ENCODE measurements at places on chromosomes 13 and 19.
A peak's percentile ranks its signal among the peaks of the same experiment; 100 is the strongest.

GRCh38 chr19:48650974-48651682, 5.1 kb upstream of the CA11 start:
- DNase-seq: no peak

DNA sequence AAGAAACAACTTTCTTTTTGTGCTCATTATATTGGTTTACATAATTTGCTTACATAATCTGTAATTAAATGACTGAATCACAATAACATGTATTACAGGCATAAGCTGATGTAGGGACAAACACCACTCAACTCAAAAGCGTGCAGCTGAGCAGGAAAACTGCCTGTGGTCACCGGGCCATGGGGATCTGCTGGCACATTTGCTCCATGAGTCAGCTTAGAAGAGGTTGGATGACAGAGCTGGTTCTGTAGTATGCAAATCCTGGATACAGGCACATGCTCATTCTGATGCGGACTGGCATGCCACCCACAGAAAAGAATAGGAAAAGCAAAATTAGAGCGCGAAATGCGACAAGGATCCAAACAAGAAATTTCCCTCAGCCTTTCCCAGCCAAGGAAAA, 128.6 kb downstream of the USP12 start:
- no peak for DNase-seq

DNA sequence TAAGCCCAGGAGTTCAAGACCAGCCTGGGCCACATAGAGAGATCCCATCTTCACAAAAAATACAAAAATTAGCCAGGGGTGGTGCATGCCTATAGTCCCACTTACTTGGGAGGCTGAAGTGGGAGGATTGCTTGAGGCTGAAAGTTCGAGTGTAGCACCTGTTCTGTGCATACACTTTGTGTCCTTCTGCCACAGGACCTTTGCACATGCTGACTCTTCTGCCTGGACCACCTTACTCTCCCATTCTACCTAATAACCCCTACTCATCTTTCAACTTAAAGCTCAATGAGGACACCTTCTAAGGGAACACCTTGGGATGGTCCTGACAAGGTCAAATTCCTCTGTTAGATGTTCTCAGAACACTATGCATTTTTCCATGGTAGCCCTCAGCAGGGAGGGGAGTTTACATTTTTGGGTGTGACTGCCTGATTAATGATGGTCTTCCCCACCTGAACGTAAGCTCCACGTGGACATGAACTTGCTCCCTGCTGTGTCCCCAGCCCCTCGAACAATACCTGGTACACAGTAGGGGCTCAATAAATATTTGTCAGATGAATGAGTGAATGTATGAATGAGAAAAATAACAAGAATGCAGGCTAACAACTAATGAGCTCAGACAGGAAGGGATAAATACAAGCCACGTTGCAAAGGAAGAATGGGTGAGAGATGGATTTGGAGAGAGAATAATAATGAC, 11.2 kb upstream of the IZUMO2 start:
- DNase-seq: no peak

DNA sequence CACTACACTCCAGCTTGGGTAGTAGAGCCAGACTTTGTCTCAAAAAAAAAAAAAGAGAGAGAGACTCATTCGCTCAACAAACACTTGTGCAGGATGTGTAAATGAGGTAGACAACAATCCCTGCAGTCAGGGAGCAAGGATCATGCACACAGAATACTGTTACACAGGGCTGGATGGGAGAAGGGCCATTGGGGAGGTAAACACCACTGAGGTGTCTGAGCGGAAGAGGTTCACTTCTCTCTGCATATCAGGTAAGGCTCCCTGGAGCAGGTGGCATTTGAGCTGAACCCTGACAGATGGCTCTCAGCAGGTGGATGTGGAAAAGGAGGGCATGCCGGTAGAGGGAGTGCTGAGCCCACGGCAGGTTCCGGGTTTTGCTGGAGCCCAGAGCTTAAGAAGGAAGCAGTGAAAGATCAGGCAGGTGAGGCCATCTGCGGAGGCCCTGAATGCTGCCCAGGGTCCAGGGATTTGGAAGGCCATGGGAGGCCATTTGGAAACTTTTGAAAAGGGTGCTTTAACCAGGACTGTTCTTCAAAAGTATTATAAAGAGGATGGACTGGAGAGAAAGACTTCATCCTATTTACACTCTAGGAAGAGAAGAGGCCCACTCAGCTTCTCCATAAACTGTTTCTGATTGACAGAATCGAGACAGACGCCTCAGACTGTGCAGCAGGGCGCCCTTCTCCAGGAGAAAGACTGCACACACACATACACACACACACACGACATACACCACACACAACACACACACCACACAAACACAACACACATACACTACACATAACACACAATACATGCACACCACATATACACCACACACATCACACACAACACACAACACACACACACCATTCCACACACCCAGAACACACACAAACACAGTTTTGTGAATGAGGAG, 199.4 kb downstream of the USP12 start:
- DNase-seq: no peak

DNA sequence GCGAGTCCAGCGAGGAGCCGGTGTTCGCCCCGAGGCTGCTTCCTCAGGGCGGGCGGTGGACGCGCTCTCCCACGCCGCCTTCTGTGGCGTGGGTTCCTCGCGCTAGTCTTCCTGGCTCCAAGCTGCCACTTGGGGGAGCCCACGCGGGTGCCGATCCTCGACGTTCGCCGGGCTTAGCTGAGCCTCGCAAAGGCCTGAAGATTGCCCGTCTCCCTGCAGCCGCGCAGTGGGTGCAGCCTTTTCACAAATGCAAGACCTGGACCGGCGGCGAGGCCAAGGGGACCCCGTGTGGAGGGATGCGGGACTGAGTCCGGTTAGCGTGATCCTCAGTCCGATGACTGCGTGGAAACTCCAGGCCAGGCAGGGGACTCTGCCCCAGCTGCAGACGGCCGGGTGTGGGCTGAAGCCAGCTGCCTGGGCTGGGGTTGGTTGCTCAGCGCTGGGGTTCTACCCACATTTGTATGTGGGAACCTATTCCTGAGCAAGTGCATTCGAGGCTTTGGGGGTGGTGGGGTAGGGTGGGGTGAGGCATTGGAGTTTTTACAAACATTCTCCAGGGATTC, 16.6 kb upstream of the LRP3 start:
- no peak for DNase-seq

DNA sequence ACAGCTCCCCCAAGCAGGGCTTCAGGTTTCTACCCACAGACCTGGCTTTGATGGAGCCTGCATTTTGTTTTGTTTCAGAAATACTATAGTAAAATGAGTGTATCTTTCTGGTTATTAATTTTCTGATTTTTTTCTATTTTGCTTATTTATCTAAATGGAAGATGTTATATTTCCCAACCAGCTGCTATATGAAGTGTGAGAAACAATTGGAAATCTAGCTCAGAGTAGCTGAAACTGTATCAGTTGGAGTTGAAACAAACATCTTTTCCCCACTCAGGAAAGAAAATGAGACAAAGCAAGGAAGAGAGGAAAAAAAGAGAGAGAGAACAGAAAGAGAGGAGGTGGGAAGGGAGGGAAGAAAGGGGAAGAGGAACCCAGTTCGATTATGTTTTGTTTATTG, 358.5 kb upstream of the ZNF507 start:
- DNase-seq: no peak

DNA sequence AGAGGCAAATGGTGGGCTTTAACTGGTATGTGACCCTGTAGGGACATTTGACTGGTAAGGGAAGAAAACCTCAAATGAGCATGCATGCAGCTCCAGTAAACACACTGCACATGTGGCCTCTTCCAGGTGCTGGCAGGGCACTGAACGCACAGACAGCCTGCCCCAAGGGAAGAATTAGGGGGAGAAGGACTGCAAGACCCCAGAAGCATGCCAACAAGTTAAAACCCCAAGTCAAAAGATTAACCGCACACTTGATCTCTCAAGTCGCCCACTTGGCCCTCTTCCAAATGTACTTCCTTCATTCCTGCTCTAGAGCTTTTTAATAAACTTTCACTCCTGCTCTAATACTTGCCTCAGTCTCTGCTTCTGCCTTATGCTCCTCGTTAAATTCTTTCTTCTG, 46.9 kb upstream of the SLITRK1 start:
- DNase-seq: no peak

GRCh38 chr19:37719111-37719926, at the start of gene ZNF607:
TSS of gene ZNF607 (minus strand) at chr19:37719761. CDS start at chr19:37711618, 8,143 bp downstream.
- DNase-seq: peak; percentile 89

DNA sequence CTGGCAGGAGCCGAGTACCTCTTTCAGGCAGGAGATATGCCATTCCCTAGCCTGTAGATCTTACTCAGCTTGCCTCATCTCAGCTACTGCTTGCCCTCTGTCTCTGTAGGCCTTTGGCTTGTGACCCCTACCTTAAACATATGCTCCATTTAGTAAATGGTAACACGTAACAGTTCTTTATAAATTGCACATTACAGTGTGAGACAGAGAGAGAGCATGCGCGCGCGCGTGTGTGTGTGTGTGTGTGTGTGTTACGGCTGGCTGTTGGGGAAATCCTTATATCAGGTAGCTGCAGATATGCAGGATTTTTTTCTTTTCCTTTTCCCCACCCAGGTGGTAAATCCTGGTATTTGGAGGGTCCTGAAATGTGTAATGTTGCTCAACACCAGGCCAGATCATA, 4.2 kb downstream of the SPINT2 start:
- DNase-seq: no peak

GRCh38 chr19:46634656-46635218, 1.3 kb downstream of the GNG8 start:
- peak; percentile 74 for DNase-seq
